Hindlimb muscle (tissue), 1 donor: ENCODE measurements at places on chromosomes 5 and 9. TPM values are rescaled to one million over a fixed set of nuclear protein-coding genes. Genes with fewer than 3 reads are reported as not detected.

DNA sequence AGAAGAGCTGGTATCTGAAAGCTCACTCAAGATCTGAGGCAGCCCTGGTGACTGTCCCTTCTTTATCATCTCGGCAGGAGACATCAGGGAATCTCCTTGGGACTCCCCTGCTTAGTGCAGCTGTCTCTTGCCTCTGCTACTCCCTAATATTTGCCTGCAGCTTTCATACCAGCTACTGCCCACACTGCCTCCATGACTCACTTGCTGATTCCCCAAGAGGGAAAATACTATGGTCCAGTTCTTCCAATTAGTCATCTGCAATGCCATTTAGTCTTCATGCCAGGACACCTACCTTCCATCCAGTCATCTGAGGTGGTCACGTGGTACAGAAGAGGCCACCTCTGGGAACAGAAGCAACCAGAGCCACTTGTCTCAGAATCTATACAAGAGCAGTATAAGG, 270.8 kb downstream of the NTRK2 start:
- no peak for DNase-seq

DNA sequence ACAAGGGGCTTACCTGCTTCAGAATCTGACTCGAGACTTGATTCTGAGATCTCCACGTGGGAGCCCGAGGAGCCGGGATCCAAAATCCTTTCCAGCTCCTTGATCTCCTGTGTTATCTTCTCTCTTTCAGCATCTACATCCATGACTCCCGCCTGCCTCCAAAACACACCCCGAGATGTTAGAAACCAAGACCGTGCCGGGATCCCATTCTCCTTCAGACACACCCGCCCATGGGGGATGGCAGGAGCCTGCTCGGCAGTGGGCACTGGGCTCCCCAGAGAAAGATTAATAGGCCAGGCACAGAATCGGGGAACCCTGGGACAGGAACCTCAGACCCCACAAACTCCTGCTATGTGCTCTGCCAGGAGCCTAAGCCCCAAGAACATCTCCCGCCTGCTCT, 1.7 kb downstream of the SNAPC4 start:
- no peak for DNase-seq

DNA sequence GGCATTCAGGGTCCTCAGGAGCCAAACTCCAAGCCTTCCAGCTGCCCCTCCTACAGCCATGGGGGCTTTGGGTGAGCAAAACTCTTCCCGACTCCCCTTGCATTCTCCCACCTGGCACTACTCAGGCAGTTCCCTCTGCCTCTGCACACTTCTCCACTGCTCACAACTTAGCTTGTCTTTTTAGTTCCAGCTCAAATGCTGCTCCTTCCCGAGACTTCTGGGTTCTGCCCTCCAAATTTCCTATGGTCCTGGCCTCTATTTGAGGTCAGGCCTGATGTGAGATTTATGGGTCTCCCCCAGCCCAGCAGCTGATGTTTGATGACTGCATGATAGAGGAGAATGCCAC, 5.7 kb upstream of the SLC25A48 start:
- DNase-seq: no peak

- DNase-seq: no peak
Measured at GRCh38 chr9:112218908-112219307, 43.8 kb upstream of the SUSD1 start.

DNA sequence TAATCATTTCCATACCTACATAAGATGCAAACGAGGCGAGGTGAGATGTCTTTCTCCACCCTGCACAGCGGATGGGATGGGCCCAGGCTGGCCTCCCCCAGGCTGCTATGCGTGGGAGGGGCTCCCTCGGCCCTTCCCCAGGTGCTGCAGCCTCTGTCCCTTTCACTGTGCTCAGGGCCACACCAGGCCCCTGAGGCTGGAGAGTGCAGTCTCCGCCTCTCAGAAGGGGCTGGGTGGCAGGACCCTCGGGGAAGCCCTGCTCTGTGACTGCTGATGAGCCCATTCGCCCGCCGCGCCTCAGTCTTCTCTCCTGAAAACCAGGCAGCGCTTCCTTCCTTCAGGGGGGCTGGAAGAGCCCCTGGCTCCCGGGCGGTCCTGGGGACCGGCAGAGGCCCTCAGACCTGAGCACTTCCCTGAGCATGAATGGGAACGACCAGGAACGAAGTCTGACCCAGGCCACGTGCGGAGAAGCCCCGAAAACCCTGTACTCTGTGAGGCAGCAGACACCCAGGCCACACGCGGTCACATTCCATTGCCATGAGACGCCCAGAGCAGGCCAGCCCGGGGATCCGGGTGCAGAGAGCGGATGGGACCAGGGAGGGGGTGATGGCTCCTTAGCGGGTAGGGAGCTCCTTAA, 21.9 kb upstream of the NOTCH1 start:
- DNase-seq: no peak

DNA sequence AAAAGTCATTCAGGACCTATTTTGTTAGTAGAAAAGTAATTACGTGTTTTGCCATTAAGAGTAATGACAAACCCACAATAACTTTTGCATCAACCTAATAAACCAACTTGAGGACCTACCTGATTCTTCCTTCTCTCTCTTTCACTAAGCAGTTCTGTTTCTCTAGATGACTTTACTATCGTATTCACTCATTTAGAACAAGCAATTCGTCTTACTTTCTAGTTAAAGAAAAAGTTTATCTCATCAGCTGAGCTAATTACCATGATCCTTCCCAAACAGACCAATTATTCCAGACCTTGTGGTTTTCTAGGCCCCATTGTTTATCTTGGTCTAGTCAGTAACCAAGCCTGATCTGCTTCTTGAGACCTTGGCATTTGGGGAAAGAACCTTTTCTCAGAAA, 49.6 kb upstream of the PRDM9 start:
- no peak for DNase-seq

- no peak for DNase-seq
Measured at GRCh38 chr9:34510497-34511468, 12.0 kb downstream of the ENHO start.

GRCh38 chr5:146440870-146441495, 6.2 kb upstream of the TCERG1 start:
- no peak for DNase-seq

DNA sequence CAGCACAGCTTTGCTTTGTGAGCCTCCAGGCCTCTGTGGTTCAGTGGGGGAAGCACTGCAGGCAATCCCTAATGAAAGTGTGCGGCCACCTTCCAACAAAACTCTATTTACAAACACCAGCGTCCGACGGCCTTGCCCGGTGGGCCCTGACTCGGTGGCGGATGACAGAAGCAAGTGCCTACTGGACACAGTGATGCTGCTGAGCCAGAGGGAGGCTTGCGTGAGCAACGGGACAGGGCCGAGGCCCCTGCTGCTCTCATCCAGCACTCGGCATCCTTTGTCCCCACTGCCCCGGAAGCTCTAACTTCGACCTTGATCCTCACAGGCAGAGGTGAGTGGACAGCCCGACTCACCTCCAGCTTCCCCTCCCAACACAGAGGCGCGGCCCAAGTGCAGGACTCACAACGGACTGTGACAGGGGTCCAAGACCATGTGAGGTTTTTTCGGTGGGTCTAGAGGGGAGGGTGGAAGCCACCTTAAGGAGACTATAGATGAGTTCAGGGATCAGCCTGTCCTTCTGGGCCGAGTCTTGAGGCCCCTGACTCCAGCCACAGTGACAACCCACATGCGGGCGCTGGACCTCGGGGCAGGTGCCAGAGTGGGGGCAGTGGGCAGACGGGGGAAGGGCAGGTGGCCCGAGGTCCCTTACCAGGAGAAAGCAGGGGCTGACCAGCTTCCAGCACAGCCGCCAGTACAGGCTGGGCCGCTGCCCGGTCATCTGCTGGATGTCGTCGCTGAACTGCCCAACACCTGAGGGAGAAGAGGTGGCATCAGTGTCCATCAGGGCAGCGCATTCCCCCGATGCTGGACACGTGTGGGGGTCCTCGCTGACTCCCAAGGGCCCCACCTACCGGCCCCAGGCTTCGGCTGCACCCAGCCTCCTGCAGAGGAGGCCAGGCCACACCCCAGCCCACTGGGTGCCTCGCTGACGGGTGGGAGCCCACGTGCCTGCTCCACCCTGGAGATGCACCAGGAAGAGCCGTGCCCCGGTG, 39.4 kb downstream of the SLC6A3 start:
- DNase-seq: no peak

DNA sequence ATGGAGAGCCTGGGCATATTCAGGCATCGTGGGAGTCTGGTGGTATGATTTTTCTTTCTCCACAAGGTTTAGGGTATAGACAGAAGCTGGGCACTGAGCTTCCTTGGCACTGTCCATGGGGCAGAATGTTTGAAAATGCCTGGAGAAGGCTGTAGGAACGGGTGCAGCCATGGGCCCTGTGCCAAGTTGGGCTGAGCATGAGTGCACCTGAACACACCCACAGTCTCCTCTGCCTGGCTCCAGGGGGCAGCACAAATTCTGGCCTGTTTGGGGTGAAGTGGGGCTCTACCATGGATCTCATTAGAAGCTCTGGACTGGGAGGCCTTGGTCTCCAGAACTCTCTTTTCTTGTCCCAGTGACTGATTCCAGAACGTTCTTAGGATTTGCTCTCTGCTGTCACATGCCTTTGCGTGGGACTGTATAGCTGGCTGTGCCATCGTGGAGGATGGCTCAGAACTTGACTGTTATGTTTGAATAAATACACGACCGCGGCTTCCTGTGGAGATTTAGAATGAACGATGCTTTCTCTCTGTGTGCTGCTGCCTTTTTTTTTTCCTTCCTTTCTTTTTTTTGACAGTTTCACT, 229.8 kb downstream of the FANCC start:
- DNase-seq: no peak

DNA sequence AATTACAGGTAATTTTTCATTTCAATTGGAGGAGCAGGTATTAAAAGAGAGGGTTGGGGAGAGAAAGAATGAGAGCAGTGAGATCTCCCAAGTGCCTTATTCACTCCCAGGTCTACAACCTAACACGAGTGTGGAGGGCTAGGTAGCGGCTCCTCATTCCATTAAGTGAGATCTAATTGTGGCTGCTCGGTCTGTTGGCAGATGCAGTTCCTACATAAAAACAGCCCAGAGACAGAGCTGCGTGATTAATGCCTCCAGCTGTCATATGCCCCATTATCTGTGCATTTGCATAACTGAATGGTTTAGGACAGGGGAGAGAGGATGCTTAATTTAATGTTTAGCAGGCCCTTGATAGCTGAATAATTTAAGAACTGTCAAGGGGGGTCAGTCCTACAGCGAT, 100.5 kb downstream of the PSAT1 start:
- no peak for DNase-seq

DNA sequence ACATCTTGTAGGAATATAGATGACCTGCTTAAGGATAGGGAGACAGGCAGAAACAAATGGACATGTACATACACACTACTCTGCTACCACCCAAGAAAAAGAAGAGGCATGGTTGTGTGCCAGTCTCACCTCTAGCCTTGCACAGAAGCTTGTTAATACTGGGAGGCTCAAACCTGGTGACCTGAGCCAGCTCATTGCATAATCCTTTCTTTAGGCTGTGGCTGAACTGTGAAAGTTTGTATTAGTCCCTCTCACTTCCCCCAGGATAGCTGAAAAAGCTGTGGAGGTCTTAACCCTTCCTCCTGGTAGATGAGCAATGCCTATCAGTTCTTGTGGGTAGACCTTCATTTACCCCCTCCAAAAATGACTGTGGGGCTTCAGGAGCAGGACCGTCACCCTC, 28.7 kb downstream of the TPD52L3 start:
- DNase-seq: no peak

GRCh38 chr9:120221844-120222243, 358.1 kb downstream of the CDK5RAP2 start:
- no peak for DNase-seq

DNA sequence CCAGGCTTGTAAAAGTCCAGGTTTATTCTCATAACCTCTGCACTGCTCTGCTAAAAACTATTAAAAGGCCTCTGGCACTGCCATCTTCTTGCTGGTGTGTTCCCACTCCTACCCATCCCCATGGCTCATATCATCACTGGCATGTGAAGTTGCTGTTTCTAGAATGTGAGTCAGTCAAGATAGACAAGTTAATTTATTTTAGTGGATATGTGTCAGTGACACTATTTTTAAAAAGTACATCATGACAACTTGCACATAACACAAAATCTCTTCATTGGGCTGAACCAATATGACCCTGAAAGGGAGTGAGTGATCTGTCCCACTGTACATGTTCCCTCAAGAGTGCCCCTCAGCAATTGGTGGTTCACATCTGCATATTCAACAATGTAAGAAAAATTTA, 299.7 kb downstream of the NFIB start:
- DNase-seq: no peak

- no peak for DNase-seq
Measured at GRCh38 chr5:133252133-133252480, 200.3 kb downstream of the HSPA4 start.

GRCh38 chr9:83920469-83920926, 734 bp downstream of the KIF27 start:
- peak; percentile 46 for DNase-seq

- no peak for DNase-seq
Measured at GRCh38 chr9:104319685-104320084, 184.4 kb upstream of the OR13F1 start.

- no peak for DNase-seq
Measured at GRCh38 chr9:71783120-71783523, 14.8 kb upstream of the CEMIP2 start.

Gene NLN
- 20.2 TPM for polyA plus RNA-seq

Gene NSD1
- 47.8 TPM for polyA plus RNA-seq

Gene ECM2
- polyA plus RNA-seq: 18.0 TPM

Gene FUT7
- 0.10 TPM for polyA plus RNA-seq

Gene SLC6A19
- polyA plus RNA-seq: not detected

Gene RALGDS
- polyA plus RNA-seq: 56.8 TPM

Gene PTGES
- 9.2 TPM for polyA plus RNA-seq

Gene AIF1L
- polyA plus RNA-seq: 21.5 TPM

Gene PDE6A
- polyA plus RNA-seq: 0.09 TPM

Gene DNAI1
- polyA plus RNA-seq: not detected

Gene RPS23
- polyA plus RNA-seq: 3,062 TPM

Gene NHP2
- 115 TPM for polyA plus RNA-seq

Gene TSLP
- polyA plus RNA-seq: 0.43 TPM

Gene KCNN2
- 9.6 TPM for polyA plus RNA-seq
